ENCODE measurements at places on chromosomes 7 and 10. TPM values are rescaled to one million over a fixed set of nuclear protein-coding genes. Genes with fewer than 3 reads are reported as not detected.

Gene MKI67
- 356 TPM for total RNA-seq

- no peak for DNase-seq
Observed at GRCh38 chr7:70229242-70229641, 631.0 kb downstream of the AUTS2 start.

- no peak for DNase-seq
Observed at GRCh38 chr7:12701433-12701832, 14.0 kb downstream of the ARL4A start.

DNA sequence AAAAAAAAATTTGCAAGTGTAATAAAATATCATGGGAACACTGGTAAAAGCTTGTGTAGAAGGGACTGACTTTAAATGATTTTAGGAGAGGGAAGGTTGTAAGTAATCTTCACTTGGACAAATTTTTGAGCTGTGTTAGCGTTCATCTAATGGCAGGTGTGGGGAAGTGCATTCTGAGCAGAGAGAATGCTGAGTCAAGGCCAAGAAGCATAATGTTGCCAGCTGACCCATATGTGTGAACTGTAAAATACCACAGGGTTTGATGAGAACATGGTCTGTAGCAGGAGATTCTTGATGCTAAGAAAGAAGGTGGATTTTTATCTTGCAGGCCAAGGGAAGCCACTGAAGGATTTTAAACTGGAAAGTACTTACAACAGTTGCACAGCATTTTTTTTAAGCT lies 98.2 kb upstream of the ZNF32 start:
- DNase-seq = no peak

GRCh38 chr7:91292506-91292905 lies 28.3 kb downstream of the FZD1 start:
- no peak for DNase-seq

DNA sequence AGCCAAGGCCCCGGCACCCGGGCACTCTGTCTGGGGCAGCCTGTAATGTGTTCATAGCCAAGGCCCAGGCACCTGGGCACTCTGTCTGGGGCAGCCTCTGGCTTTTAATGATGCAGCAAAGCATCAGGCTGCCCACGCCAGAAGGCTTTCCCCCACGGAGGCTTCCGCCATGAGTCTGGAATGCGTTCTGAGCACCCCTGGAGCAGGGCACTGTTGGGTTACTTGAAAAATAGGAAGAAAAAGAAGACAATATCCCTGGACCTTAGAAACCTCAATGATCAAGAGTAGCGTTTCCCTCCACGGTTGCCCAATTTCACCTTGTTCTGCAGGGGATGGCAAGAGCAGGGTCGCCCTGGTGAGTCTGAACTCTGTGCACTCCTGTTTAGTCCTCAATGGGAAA lies 565.0 kb downstream of the PTPRN2 start:
- no peak for DNase-seq

- DNase-seq = no peak
Observed at GRCh38 chr7:159370-160270, 32.8 kb upstream of the FAM20C start.

GRCh38 chr10:80252296-80252887 lies 37.1 kb downstream of the MAT1A start:
- DNase-seq = no peak

- no peak for DNase-seq
Observed at GRCh38 chr7:19572566-19572965, 136.3 kb downstream of the POLR1F start.

GRCh38 chr10:98268694-98269431 lies 869 bp upstream of the LOXL4 start:
- DNase-seq = no peak

DNA sequence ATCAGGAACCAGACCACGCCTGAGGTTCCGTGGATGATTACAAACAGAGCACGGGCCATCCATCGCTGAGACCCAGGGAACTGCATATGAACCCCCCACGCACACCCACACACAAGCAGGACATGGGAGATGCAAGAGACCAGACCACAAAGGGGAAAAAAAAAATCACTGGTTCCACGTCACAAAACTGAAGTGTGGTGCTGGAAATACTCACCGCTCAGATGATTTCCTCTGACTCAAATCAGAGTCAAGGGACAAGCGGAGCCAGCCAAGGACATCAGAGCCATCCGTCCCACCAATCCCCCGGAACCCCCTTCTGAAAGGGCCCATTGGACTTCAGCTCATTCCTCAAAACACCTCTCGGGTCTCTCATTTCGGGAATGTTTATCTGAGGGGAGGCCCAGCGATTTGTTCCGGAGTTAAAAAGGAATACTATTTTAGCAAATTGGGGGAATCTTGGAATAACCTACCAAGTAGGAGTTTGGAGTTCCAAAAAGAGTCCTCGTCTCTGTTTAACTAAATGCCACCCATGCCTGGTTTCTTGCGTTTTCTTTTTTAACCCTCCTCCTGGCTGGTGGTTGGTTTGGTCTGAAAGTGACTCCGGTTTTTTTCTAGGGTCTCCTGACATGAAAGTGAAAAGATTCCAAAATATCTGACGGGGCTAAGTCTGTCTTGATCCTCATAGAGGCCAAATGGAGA lies 15.0 kb downstream of the SNX8 start:
- no peak for DNase-seq

DNA sequence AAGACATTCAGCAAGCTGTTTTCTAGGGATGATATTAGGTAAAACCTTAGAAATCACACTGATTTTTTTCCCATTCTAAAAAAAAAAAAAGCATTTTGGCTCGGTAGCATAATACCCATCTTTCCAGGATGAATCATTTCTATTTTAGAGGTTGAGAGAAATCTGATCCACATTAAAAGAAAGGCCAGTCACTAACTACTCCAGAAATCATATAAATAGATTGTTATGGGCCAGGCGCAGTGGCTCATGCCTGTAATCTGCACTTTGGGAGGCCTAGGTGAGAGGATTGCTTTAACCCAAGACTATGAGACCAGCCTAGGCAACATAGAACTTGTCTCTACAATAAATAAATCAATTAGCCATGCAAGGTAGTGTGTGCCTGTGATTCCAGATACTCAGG lies 164.3 kb downstream of the BAMBI start:
- DNase-seq = no peak

Data from activated CD8-positive, alpha-beta T cell treated with anti-CD3 and anti-CD28 coated beads, Interleukin-2, amount 10 ng/mL, durations not matched to agents 7 days and 5 days (primary cell).